ENCODE measurements at places on chromosomes 7 and 10. TPM values are rescaled to one million over a fixed set of nuclear protein-coding genes. Genes with fewer than 3 reads are reported as not detected.

OR9A2 gene
- not detected for total RNA-seq

ZNF853 gene
- total RNA-seq, result 0.85 TPM

NME8 gene
- total RNA-seq, result not detected

HHEX gene
- total RNA-seq, result 0.43 TPM

ZRANB1 gene
- 23.2 TPM for total RNA-seq

ZNF32 gene
- total RNA-seq, result 27.3 TPM

CYP26A1 gene
- not detected for total RNA-seq

FBXL13 gene
- 0.72 TPM for total RNA-seq

DIP2C gene
- 1.3 TPM for total RNA-seq

CTBP2 gene
- 125 TPM for total RNA-seq
